Adrenal gland (tissue), 19 donors: ENCODE measurements at places on chromosomes 1 and 21. TPM values are rescaled to one million over a fixed set of nuclear protein-coding genes. Genes with fewer than 3 reads are reported as not detected.
A peak's percentile ranks its signal among the peaks of the same experiment; 100 is the strongest.

DNA sequence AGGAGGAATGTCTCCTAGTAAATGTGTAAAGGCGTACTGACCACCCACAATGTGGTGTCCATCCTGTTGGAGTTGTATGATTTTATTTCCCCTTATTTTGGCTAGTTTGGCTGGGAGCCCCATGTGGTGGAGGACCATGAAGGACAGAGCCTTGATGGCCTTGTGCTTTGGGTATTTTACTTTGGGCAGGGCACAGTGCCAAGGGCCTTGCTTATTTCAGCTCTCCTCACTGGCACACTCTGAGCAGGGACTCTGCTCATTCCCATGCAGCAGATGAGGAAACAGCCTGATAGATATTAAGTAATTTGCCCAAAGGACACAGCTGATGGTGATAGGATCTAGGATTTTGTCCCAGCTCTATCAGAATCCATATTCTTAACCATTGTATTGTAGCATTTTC lies 50.2 kb downstream of the SMYD2 start:
- H3K4me1 ChIP-seq: peaks cover 10% of the 10 kb centered on the region
- H3K27me3 ChIP-seq: no peaks in the 10 kb centered on the region
- H3K27ac ChIP-seq: no peak overlapping the region
- H3K36me3 ChIP-seq: no peaks in the 10 kb centered on the region

DNA sequence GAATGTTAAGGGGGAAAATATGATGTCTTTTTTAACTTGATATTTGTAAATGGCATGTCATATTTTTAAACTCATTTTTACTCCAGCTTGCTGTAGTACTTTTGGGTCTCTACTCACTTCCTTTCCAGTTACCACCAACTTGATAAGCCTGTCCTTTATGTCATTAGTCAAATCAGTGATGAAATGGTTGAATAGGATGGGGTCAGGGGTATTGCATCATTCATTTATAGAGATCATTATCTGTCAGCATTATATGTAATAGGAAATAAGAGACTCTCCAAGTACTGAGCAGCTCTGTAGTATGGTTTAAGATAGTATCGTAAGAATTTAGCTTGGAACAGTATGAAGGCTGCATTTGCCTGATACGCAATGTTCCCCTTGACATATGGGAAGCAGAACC lies 227.3 kb downstream of the BRINP3 start:
- no peak overlapping the region for H3K4me3 ChIP-seq
- no peaks in the 10 kb centered on the region for H3K4me1 ChIP-seq
- DNase-seq: no peak
- no peak overlapping the region for H3K27ac ChIP-seq
- H3K36me3 ChIP-seq: no peaks in the 10 kb centered on the region
- H3K27me3 ChIP-seq: no peaks in the 10 kb centered on the region

DNA sequence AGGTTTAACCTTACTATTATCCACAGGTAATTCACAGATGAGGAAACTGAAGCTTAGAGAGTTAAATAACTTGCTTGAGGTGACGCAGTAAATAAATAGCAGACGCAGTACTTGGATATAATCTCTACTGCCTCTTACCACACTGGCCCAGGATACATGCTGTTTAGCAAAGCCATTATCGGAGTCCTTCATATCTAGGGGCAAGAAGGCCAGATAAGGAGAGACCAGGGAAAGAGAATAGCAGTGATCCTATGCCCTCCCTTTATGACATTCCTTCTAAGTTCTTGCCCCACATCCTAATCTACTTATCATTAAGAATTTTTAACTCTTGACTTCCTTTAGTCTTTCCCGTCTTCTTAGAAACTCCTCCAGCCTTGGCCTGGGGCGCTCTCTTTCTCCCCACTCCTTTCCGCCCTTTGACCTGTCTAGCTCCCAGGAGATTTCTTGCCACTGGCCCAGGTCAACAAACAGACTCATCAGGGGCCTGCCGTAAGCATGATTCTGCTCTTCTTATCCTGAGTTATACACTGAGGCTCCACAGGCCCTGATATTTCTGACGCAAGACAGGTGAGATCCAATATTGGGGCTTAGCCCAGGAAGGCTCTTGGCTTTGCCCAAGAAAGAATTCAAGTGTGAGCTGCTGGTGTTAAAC lies 11.4 kb upstream of the SLAMF1 start:
- H3K4me1 ChIP-seq: no peaks in the 10 kb centered on the region
- no peak overlapping the region for H3K27ac ChIP-seq
- H3K4me3 ChIP-seq: no peak overlapping the region
- no peaks in the 10 kb centered on the region for H3K36me3 ChIP-seq

GRCh38 chr1:220341126-220341525 lies 68.9 kb upstream of the RAB3GAP2 start:
- DNase-seq: no peak
- H3K27me3 ChIP-seq: no peaks in the 10 kb centered on the region
- no peaks in the 10 kb centered on the region for H3K36me3 ChIP-seq
- no peak overlapping the region for H3K27ac ChIP-seq

- no peaks in the 10 kb centered on the region for H3K36me3 ChIP-seq
- peak overlapping the region; percentile 93 for H3K27ac ChIP-seq
- DNase-seq: peak; percentile 81
- H3K4me3 ChIP-seq: no peak overlapping the region
- no peaks in the 10 kb centered on the region for H3K27me3 ChIP-seq
These were observed 1.5 kb upstream of the PTP4A2 start for GRCh38 chr1:31939484-31940329.

- peaks cover 9% of the 10 kb centered on the region for H3K4me1 ChIP-seq
- H3K27ac ChIP-seq: no peak overlapping the region
- no peaks in the 10 kb centered on the region for H3K27me3 ChIP-seq
- H3K4me3 ChIP-seq: peak overlapping the region; percentile 93
These were observed 769 bp downstream of the NTPCR start for GRCh38 chr1:232951180-232951579.

- no peak overlapping the region for H3K4me3 ChIP-seq
- H3K4me1 ChIP-seq: peaks cover 68% of the 10 kb centered on the region
- no peak overlapping the region for H3K27ac ChIP-seq
- DNase-seq: no peak
These were observed 6.1 kb downstream of the CAPZA1 start for GRCh38 chr1:112625696-112626095.

- no peak overlapping the region for H3K27ac ChIP-seq
- no peaks in the 10 kb centered on the region for H3K4me1 ChIP-seq
- no peaks in the 10 kb centered on the region for H3K27me3 ChIP-seq
These were observed 87.9 kb downstream of the MATN1 start for GRCh38 chr1:30635391-30635975.

Gene ATP6V1G3
- not detected for total RNA-seq

DNA sequence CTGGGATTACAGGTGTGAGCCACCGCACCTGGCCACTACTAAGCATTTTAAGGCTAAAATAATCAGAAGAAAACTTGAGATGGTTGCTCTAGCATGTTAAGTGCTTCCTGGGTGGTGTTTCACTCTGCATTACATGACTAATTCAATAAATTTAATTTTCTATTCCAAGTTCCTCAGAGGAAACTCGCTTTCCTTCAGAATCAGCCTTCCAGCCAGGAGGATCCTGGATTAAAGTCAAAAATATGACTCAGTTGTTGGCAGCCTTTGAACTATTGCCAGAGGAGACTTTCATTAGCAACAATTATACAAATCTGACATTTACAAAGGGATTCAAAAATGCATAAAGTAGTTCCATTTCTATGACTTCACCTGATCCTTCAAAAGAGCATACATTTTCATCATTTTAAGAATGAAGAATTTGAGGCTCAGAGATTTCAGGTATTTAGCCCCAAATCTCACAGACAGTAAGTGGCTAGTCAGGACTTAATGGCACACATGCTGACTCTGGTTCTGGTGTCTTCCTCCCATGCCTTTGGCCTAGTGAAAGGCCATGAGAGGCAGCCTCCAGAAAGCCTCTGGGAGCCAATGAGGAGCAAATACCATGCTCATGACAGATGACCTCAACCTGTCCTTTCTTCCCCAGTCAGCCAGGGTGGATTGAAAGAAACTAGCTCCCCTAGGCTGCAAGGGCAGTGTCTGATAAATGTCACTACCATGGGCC lies 115.7 kb downstream of the MAP3K21 start:
- peak overlapping the region; percentile 50 for H3K27ac ChIP-seq
- H3K4me1 ChIP-seq: no peaks in the 10 kb centered on the region
- H3K36me3 ChIP-seq: no peaks in the 10 kb centered on the region
- DNase-seq: peak; percentile 28

Gene RHD
- 0.23 TPM for total RNA-seq

GRCh38 chr21:35559829-35560225 lies 500.5 kb downstream of the SETD4 start:
- H3K27me3 ChIP-seq: no peaks in the 10 kb centered on the region
- H3K36me3 ChIP-seq: no peaks in the 10 kb centered on the region
- no peaks in the 10 kb centered on the region for H3K4me1 ChIP-seq
- H3K27ac ChIP-seq: peak overlapping the region; percentile 44

DNA sequence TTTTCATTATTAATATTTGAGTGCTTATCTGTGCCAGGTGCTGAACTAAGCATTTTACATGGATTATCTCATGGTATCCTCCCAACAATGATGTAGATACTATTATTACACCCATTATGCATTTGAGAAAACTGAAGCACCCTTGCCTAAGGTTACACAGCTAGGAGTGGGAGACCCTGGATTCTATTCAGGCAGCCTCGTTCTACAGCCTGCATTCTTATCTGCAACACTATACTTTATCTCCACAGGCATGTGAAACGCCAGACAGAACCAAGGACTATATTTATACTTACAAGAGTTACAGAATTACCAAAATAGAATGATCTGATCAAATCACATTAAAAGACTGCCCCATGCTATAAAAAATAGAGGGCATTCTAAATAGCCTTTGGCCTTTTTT lies 22.4 kb downstream of the LPAR3 start:
- H3K27me3 ChIP-seq: no peaks in the 10 kb centered on the region
- H3K4me1 ChIP-seq: no peaks in the 10 kb centered on the region
- no peak overlapping the region for H3K27ac ChIP-seq
- DNase-seq: no peak
- no peak overlapping the region for H3K4me3 ChIP-seq

GRCh38 chr21:28602546-28602945 lies 390.1 kb downstream of the LTN1 start:
- no peak overlapping the region for H3K27ac ChIP-seq
- H3K4me1 ChIP-seq: no peaks in the 10 kb centered on the region
- no peak overlapping the region for H3K4me3 ChIP-seq
- H3K36me3 ChIP-seq: no peaks in the 10 kb centered on the region
- H3K27me3 ChIP-seq: no peaks in the 10 kb centered on the region
- DNase-seq: no peak

DNA sequence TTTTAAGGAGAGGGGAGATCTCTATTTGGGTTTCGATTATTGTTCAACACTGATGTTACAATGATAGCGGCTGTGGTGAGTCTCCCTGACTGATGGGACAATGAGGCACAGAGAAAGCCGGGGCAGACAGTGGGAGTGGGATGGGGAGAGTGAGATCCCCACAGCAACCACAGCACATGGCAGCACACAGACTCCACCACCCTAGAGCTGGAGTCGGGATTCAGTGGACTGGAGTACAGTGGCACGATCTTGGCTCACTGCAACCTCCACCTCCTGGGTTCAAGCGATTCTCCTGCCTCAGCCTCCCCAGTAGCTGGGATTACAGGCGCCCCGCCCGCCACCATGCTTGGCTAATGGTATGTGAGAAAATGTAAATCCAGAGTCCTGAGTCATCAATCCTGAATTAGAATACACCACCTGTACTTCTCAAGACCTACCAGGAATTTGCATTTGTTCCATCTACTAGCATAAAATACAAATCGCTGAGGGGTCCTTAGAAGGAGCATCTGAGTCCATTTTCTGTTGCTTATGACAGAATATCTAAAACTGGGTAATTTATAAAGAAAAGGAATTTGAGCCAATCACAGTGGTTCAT lies 125.8 kb downstream of the TOMM20 start:
- H3K4me3 ChIP-seq: no peak overlapping the region
- no peak overlapping the region for H3K27ac ChIP-seq
- no peaks in the 10 kb centered on the region for H3K27me3 ChIP-seq
- no peak for DNase-seq
- H3K4me1 ChIP-seq: peaks cover 8% of the 10 kb centered on the region
- H3K36me3 ChIP-seq: no peaks in the 10 kb centered on the region

Gene CR1
- 2.9 TPM for total RNA-seq

DNA sequence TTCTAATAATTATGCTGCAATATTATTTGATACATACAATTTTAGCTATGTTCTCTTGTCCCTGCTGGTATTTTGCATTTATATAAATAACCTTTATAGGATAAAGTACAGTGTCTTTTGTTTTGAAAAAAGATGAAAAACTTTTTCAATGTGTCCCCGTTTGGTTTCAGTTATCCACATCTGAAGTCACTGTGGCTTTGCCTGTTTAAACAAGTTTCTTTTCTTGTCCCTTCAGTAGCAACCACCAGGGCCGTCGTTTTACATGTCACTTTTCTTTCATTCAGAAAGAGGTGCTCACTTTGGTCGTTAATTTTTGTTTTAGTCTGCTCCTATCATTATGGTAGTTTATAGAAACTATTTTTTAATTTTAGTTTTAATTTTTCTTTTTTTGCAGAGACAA lies 41.4 kb downstream of the RABGAP1L start:
- H3K27me3 ChIP-seq: no peaks in the 10 kb centered on the region
- no peak overlapping the region for H3K4me3 ChIP-seq
- no peak for DNase-seq
- H3K36me3 ChIP-seq: no peaks in the 10 kb centered on the region

DNA sequence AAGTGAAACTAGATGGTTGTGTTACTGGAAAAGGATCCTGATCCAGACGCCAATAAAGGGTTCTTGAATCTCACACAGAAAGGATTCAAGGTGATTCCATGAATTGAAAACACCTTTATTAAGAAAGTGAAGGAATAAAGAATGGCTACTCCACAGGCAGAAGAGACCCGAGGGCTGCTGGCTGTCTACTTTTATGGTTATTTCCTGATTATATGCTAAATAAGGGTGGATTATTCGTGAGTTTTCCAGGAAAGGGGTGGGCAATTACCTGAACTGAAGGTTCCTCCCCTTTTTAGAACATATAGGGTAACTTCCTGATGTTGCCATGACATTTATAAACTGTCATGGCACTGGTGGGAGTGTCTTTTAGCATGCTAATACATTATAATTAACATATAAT lies 50.9 kb upstream of the WARS2 start:
- H3K36me3 ChIP-seq: no peaks in the 10 kb centered on the region
- no peaks in the 10 kb centered on the region for H3K27me3 ChIP-seq
- no peak overlapping the region for H3K4me3 ChIP-seq
- H3K27ac ChIP-seq: no peak overlapping the region

- no peak overlapping the region for H3K4me3 ChIP-seq
- no peaks in the 10 kb centered on the region for H3K27me3 ChIP-seq
- no peak for DNase-seq
- no peak overlapping the region for H3K27ac ChIP-seq
- peaks cover 96% of the 10 kb centered on the region for H3K36me3 ChIP-seq
These were observed 6.8 kb downstream of the ATP5PO start for GRCh38 chr21:33908760-33909159.

Gene OSBPL9
- 108 TPM for total RNA-seq

DNA sequence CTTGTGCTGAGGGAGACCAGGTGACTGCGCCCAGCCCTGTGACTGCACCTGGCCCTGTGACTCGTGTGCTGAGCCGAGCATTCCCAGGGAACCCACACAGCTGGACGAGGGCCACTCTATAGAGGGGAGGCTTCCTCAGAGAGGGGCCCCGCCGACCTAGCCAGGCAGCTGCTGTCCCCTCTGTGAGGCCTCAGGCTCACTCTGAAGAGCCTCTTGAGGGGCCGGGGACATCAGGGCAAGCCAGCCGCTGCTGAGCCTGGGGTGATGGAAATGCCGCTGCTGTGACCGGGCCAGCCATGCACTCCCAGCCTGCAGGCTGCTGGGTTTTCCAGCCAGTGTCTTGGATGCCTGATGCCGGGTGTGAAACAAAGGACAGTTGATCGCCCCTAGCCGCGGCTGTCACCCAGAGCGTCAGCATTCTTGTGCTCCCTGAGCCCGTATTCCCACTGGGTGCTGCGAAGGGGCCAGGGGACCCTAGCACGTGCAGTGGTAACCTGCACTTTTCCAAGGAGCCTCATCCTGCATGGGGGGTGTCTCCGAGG lies 17.5 kb downstream of the PFKL start:
- H3K27me3 ChIP-seq: no peaks in the 10 kb centered on the region
- H3K36me3 ChIP-seq: no peaks in the 10 kb centered on the region
- no peak overlapping the region for H3K4me3 ChIP-seq
- H3K27ac ChIP-seq: no peak overlapping the region
- no peak for DNase-seq
